ENCODE measurements at places on chromosomes 4 and X.

DNA sequence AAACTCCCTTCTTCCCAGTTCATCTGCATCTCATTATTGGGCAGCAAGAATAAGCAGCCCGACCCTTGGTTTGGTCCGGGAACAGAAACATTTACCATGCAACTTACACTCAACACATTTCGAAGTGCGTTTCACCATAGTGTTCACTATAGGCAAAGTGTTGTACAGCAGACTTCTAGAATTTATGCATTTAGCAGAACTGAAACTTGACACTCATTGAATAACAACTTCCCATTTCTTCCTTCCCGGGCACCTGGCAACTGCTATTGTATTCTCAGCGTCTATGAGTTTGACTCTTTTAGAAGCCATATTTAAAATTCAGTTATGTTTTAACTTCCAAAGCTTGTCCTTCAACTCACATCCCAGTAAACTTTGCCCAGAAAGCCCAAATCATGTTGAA, 840.6 kb downstream of the NLGN4X start:
- DNase-seq, result no peak

DNA sequence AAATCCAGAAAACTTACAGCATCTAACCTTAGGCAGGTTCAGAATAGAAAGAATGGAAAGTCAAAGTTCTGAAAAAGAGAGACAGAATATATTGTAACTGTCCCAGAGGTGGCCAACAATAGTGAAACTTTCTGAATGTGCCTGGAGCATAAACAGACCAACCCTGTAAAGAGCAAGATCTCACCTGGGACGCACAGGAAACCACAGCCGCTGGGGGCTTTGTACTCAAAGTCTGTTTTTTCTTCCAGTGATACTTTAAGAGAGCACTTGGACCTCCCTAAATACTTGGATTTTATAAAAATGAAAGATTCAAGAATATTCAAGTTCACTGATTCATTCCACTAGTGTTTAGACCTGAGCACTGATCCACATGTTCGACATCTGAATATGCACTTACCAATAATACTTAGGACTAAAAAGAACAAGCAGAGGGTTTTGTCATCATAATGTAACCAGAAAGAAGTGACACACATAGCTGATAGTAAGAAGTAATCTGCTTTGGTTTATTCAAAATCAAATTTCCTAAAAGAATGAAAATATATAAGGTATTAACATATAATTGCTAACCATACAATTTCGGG, 35.3 kb downstream of the ARAP2 start:
- DNase-seq, result peak; percentile 34

GRCh38 chrX:132741689-132742088, 216.7 kb downstream of the HS6ST2 start:
- DNase-seq, result no peak

GRCh38 chrX:135982860-135983259, 2.4 kb upstream of the SLC9A6 start:
- DNase-seq, result no peak

Measured in CD4-positive, alpha-beta T cell treated with Interleukin-1 beta for 1 hour (primary cell).